T follicular helper cell (primary cell): ENCODE measurements at places on chromosomes 7 and 10.

- DNase-seq = no peak
These were observed 13.6 kb downstream of the LGI1 start for GRCh38 chr10:93771354-93771753.

GRCh38 chr10:105986486-105986885 is 1178.0 kb downstream of the SORCS1 start:
- DNase-seq = no peak

- DNase-seq = no peak
These were observed at the start of gene NRCAM for GRCh38 chr7:108455998-108456677. NRCAM (minus strand) TSS chr7:108456436; CDS start chr7:108240064, 216,372 bp downstream.

- no peak for DNase-seq
These were observed 94.9 kb downstream of the AKR1D1 start for GRCh38 chr7:138170959-138171703.

- no peak for DNase-seq
These were observed 11.8 kb downstream of the SEM1 start for GRCh38 chr7:96697822-96698221.

DNA sequence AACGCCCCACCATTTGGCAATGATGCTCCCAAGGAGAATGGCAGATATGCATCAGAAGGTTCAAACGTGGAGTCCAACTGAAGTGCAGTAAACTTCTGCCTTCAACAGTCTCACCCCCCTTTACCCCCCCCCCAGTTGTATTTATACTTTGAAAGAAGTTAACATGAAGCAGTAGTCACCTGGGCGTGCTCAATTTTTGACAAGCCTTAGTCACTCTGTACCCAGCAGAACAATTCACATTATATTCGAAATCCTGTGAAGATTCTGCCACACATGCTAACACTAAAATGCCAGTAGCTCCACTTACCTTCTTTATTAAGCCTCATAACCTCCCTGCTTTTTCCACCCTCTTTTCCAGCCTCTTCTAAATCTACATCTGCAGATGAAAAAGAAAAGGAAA is 894 bp downstream of the ATXN7L1 start:
- no peak for DNase-seq

DNA sequence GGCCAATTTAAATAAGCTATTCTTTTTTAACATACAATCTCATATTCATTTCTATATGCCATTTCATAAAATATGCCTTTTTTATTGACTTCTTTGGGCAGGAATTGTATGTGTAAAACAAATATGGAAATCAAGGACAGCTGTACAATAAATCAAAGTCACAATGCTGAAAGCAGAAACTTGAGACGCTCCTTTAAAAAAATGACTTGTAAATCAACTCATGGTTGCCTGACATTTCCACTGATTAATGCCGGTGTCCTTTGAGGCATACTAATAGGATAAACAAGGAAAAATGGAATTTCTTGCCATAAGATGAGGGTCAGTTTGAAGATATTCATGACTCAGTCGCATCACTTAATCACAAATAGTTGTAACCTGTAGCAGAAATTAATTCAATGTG is 247.4 kb upstream of the TEX47 start:
- DNase-seq = no peak

DNA sequence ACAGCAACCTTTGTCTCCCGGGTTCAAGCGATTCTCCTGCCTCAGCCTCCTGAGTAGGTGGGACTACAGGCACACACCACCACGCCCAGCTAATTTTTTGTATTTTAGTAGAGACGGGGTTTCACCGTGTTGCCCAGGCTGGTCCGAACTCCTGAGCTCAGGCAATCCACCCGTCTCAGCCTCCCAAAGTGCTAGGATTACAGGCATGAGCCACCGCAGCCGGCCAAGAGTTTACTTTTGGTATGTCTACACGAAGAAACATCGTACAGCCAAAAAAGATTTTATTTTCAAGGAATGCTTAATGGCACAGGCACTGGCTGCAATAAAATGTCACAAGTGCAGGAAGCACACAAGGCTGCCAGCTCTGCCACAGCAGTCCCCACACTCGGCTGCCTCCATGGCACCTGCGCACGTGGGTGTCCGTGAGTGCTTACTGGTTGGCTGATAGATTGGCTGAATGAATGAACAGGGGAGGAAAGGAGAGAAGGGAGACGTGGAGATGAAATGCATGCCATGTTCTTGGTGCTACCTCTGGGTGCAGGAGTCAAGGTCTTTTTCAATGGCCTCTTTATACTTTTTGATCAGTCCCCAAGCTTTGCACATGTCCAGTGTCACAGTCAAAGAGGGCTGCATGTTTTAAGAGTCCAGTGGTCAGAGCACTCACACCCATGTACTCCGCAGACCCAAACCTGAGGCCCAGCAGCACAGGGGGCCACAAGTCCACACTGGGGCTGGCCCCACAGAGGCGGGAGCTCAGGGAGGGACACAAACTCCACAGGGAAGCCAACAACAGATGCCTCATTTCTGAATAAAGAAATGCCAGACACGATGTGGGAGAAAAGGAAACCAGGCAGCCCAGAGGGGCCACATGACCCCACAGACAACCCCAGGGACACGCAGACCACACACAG is 198.2 kb downstream of the MAD1L1 start:
- DNase-seq = no peak

- DNase-seq = no peak
These were observed 75.3 kb downstream of the HIP1 start for GRCh38 chr7:75663302-75663907.

DNA sequence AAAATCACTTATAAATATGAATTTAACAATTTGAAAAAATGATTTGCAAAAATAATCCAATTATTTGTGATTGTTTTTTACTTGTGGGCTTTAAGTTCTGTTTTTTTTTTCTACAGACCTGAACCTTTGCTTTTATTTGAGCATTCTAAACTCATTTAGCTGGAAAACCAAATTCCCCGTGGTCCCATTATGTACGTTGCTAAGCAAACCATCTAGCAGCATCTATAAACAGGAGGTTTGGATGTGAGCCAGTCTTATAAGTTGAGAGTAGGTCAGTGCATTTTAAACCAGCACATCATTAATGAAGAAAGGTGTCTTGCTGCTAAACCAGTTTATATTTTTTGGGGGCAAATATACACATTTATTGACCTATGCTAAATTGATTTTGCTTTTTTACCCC is 77.3 kb downstream of the LRRN3 start:
- DNase-seq = no peak

DNA sequence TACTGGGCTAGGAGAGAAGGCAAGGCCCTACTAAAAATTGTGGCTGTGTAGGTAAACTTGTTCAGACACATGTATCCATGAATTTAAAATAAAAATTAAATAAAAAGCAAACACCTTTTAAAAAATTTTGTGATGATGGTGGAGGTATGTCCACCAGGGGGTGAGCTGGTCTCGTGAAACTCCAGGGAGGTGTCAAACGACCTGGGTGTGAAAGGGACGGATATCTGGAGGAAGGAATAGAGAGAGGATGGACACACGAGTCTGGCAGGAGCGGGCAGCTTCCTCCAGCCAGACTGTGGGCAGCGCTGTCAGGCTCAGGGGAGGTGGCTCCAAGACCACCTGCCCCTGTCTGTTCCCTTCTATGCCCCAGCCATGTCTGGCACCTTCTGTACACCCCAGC is 34.8 kb upstream of the DMBT1 start:
- no peak for DNase-seq

DNA sequence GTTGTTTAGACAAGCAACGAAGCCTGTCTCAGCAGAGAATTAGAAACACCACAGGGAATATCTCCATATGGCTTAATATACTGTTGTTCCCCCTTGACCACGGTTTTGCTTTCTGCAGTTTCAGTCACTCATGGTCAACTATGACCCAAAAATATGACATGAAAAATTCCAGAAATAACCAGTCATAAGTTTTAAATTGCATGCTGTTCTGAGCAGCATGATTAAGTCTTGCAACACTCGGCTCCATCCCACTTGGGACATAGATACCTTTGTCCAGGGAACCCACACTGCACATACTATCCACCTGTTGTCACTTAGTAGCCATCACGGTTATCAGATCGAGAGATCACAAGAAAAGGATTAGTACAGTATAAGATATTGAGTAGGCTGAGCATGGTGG is 60.7 kb upstream of the FOXK1 start:
- DNase-seq = no peak

DNA sequence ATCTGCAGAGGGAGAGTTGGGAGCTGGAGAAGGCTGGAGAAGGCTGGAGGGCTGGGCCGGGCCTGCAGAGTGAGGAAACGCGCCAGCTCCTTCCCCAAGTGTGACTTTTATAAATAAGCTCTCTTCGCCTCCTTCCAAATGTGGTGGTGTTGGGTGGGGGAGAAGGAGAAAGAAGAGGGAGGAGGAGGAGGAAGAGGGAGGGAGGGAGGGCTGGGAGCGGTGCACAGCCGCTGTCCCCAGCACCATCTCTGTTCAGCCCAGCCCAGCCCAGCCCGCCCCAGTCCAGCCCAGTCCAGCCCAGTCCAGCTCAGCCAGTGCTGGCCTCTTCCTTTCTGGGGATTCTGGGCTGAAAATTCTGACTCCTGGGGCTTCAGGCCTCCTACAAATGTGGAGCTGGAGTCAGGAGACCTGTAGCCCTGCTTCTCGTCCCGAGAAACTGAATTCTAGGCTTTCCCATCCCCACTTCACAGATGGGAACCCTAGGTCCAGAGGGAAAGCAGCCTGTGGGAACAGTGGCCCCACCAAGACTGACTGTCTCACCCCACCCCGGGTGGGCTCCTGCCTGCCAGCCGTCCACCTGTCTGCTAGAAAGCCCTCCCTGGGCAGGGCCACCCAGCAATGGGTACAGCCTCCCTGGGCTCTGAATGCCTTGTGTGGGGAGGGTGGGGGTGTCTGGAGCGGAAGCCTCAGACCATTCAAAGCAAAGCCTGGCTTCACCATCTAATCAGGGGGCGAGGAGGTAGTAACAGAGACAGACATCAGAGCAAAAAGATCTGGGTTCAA is 2.3 kb downstream of the STX1A start:
- no peak for DNase-seq

DNA sequence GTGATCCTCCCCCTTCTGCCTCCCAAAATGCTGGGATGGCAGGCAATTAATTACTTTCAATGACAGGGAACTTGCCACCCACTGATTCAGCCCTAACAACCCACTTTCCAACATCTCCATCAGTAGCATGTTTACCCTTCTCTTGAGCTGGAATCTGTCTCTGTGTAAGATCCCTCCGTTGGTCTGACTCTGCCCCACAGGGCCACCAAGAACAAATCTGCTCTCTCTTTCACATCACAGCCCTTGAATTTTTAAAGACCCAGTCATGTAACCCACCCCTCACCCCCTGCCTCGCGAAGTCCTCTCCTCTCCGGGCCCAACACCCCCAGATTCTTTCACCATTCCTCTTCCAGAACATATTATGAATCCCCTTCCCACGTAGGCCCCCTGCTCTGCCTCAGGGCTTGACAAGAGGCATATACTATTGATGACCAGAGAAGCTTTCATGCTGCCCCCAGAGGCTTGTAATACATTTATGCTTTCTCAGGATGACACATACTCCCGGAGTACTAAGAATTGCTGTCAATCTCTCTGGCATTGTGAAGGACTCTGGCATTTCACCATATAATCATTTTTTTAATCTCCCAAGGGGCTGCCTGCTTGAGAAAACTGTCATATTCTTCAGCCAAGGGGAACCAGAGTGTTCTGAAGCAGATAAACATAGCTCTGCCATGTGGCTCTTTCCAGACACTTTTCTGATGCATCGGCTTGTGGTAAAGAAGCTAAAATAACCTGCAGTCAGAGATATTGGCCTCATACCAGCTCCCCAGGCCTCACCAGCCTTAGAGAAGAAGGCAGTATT is 179.2 kb upstream of the AUTS2 start:
- no peak for DNase-seq

DNA sequence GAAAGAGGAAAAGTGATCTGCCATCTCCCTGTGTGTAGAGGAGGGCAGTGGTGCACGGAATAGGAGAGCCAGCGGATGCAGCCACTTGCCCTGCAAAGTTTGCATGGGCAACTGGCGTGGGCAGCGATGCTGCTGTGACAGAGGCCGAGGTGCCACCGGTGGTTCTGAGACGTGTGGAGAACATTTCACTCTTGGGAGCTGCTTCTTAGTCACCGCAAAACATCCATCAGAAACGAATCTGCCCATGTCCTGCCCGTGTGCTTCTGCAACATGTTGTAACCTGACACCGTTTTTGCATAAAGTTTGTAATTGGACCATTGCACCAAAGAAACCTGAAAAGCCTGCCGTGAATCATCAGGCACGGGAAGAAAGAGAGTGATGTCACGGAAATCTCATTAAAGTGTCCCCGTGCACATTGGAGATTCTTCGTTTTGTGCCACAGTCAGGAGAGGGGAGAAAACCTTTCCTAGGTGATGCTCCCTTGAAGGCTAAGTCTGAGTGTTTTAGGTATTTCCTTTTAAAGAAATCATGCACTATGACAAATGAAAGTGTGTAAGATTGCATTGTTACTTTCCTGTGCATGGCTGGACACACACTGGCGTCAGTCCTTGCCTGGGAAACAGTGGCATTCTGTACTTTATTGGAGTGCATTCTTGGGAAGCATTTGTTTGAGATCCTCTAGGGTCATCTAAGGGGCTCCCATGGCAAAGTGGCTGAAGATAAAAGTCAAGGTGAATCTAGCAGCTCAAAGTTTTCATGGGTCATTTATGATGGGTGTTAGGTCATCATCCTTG is 302.6 kb downstream of the KLF6 start:
- no peak for DNase-seq

GRCh38 chr7:20594023-20594422 is 21.4 kb upstream of the ABCB5 start:
- no peak for DNase-seq

DNA sequence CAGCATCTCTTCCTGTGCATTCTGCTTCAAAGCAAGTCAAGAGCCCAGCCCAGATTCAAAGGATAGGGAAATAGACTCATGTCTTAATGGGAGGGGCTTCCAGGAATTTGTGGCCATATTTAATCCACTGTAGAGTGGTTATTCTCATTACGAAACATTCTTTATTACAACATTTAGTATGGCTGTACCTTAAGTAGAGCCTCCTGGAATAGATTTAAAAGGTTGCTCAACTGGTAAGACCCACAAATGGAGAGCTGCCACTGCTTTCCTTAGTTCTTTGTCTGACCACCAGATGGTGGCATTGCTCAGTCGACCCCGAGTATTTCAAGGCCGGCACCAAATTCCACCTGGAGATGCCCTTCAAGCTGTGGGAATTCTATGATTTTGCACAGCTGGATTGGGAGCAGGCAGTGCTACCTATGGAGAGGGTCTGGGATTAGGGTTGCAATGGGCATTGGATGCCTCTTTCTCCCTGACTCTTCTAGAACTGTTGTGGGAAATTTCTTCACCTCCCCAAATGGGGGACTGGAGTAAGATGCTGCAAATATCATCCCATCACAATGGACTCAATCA is 102.2 kb downstream of the RBM20 start:
- peak; percentile 19 for DNase-seq

GRCh38 chr10:117757086-117757720 is 214.7 kb downstream of the EMX2 start:
- DNase-seq = no peak

DNA sequence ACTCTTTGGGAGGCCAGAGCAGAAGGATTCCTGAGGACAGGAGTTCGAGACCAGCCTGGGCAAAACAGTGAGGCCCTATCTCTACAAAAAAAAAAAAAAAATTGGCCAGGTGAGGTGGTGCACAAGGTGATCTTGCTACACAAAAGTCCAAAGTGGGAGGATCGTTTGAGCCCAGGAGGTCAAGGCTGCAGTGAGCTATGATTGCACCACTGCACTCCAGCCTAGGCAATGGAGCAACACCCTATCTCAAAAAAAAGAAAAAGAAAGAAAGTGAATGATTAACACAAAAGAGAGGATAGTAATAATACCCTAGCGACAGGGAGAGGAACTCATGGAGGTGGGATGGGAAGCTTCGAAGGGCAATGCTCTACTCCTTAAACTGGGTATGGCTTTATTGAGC is 30.4 kb downstream of the TMEM176B start:
- no peak for DNase-seq
